Cardiac muscle cell (in vitro differentiated cells and primary cell): ENCODE measurements at places on chromosomes 5 and 9.

DNA sequence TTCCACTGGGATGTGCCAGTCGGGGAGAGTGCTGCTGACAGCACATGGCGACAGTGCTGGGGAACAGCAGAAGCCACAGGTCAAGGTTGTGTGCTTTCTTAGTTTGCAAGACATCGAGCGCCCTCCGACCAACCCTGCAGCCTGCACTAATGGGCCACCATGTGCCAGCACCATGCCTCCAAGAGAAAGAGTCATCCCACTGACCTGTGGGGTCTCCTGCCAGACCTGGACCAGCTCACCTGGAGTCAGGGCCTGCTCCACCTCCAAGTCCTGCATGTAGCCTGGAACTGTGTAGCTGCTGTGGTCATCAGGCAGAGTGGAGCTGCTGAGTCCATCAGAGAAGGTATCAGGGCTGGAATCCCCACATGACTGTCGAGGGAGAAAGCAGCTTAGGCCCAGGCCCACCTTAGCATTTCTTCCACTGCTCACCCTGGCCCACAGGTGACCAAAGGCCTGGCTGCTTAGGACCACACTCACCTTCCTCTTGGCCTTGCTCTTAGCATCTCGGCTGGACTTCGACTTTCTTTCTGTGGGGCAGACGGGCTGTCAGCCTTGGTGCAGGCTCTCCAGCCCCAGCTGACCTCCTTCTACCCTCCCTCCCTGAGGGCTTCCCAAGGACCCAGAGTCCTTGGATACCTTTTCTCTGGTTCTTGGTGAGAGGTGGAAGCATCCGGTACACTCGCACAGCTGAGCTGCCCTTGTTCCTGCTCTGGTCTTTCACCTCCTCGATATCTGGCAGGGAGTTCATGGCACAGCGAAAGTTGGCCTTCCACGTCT lies 4.1 kb downstream of the IRF1 start:
- no peak for DNase-seq

DNA sequence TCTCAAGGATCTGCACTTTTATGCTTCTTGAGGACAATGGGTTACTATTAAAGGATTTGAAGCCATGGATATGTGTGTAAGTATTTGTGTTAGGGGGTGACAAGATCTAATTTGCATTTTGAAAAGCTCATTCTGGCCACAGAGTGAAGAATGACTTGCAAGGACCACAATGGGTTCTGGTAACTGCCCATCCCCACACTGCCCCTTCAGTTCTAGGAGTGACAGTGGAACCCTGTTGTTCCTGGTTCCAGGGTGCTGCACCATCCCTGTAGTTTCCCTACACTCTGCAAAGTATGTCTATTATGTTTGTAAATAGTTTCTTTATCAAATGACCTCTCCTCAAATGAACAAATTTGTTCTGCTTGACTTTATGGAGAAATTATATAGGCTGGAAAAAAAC lies 9.7 kb upstream of the SPRY4 start:
- no peak for DNase-seq

- no peak for DNase-seq
These were observed 19.3 kb downstream of the ISOC1 start for GRCh38 chr5:129113867-129114266.

DNA sequence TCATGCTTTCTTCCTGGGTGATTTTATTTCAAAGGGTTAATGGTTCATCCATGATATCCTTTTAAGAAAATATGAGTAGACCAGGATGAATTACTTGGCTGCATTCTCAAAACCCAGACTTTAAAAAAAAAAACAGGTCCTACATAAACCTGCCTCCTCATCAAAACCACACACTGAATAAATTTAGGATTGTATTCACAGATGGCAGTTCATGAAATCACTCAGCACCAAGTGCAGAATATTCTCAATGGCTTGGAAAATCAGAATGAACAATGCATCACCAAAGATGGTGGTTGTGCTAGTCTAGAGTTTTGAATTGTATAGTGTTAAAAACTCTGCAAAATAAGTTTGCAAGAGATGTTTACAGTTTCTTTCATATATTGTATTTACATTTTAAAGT lies 145.4 kb upstream of the GRAMD2B start:
- DNase-seq = no peak

DNA sequence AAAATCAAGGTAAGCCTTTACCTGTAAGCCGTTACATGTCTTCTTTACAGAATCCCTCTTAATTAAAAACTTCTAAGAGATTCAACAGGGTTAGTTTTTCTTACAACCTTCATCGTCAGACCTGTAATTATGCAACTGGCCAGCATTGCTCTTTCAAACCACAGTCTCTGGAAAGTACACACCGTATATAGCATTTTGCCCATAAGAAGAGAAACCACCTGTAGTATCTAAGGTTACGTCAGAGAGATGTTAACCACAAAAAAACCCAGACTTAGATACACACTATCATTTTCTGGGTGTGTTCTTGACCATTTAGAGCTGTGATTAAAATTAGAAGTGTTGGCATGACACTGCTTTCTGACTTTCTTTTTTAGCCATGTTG lies 140.0 kb downstream of the MUSK start:
- DNase-seq = no peak

DNA sequence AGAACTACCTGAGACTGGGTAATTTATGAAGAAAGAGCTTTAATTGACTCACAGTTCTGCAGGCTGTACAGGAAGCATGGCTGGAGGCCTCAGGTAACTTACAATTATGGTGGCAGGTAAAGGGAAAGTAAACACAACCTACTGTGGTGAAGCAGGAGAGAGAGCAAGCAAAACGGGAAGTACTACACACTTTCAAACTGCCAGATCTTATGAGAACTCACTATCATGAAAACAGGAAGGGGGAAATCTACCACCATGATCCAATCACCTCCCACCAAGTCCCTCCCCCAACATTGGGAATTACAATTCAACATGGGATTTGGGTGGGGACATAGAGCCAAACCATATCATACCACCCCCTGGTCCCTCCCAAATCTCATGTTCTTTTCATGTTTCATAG lies 58.7 kb upstream of the GPR151 start:
- no peak for DNase-seq

- no peak for DNase-seq
These were observed 10.8 kb downstream of the SEPTIN8 start for GRCh38 chr5:132766020-132766805.

GRCh38 chr5:87752362-87752761 lies 339.6 kb upstream of the CCNH start:
- no peak for DNase-seq

- no peak for DNase-seq
These were observed 246.6 kb upstream of the CCNG1 start for GRCh38 chr5:163190784-163191183.
